ENCODE measurements at places on chromosomes 1 and 21. TPM values are rescaled to one million over a fixed set of nuclear protein-coding genes. Genes with fewer than 3 reads are reported as not detected.

MPL gene
- total RNA-seq: not detected

NPHS2 gene
- total RNA-seq: not detected

FCGR3B gene
- total RNA-seq: 0.32 TPM

LYSMD1 gene
- 17.0 TPM for total RNA-seq

FALEC gene
- not detected for total RNA-seq

EPHA2 gene
- total RNA-seq: 16.7 TPM

PLEKHA6 gene
- total RNA-seq: 34.0 TPM

C1orf216 gene
- 8.2 TPM for total RNA-seq

SLC16A4 gene
- 14.4 TPM for total RNA-seq

AK4 gene
- total RNA-seq: 18.2 TPM

DISP3 gene
- total RNA-seq: not detected

PHACTR4 gene
- total RNA-seq: 25.9 TPM

ATP6V1G3 gene
- not detected for total RNA-seq

ACTL8 gene
- not detected for total RNA-seq

AMY1A gene
- not detected for total RNA-seq

LCE3C gene
- total RNA-seq: not detected

AKR7A3 gene
- total RNA-seq: 7.9 TPM

HMCN1 gene
- total RNA-seq: 7.8 TPM

SSU72 gene
- total RNA-seq: 125 TPM

ATF3 gene
- 90.9 TPM for total RNA-seq

CR1L gene
- total RNA-seq: not detected

LCE2A gene
- total RNA-seq: not detected

KIAA1614 gene
- total RNA-seq: 2.3 TPM
